ENCODE measurements at places on chromosomes 3 and 15.

DNA sequence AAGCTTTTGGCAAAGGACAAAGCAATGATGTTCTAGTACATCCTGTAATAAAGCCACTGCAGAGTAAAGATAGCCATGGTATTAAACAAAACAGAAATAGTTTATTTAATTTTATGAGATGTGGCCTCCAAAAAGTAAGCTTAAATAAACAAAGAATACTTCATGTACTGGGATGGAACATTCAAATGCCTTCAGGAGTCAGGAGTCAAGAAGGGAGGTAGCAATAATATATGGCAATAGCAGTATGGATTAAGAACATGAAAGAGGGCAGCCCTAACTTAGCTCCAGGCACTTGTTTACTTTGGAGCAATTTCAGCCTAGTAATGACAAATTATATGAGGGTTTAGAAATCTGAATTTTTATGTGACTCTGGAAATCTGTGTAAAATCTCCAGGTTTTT lies 343.9 kb upstream of the THRB start:
- no peak for DNase-seq

DNA sequence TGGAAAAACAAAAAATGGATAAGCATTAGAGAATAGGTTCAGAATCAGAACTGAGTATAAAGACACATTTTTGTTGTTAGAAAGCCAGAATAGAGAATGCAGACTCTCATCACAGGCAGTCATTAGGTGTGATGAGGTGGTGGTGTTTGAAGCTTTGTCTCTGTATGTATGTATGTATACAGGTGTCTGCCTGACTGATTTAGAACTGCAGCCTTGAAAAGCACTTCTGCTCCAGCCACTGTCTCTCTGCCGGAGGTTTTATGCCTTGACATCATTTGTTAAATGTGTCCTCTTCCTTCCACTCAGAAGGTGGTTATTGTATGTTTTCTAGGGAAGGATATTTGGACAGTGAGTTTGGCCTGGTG lies 80.7 kb upstream of the ZBED2 start:
- no peak for DNase-seq

DNA sequence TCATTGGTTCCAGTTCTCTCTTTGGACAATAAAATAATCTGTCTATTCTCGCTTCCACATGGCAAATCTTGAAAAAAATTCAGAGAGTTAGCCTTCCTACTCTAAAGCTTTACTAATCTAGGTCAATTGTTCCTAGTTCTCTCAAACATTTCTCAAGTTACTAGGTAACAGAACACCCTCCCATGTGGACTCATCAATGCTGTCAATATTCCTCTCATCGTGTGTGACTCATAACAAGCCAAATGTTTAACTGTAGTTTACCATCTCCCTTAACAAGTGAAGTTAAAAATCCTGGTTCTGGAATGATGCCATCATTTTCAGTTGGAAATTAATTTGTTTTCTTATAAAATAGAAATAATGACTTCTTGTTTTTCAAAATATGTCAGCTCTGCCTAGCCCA lies 438.6 kb downstream of the ROBO1 start:
- no peak for DNase-seq

- no peak for DNase-seq
These were observed 15.2 kb upstream of the CLEC3B start for GRCh38 chr3:45010811-45011333.

DNA sequence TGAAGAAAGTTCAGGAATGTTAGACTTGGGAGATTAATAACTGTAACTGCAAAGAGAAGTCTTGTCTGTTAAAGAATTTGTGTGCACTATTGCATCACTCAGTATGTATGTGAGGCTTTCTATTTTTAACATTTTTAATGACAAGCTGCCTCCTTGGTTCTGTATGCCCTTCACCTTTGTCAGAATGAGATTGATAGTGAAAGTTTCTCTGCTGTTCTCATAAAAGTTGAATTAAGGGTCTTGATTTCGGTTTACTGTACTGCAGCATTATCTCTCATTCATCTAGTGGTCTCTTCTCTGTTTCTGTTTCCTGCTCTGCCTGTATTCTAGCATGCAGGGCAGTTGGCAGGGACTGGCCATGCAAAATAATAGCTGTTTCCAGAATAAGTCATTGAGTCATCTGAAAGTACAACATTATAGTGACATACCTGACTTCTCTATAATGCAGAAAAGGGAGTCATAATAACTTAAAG lies 454.9 kb downstream of the IL5RA start:
- DNase-seq, result no peak

DNA sequence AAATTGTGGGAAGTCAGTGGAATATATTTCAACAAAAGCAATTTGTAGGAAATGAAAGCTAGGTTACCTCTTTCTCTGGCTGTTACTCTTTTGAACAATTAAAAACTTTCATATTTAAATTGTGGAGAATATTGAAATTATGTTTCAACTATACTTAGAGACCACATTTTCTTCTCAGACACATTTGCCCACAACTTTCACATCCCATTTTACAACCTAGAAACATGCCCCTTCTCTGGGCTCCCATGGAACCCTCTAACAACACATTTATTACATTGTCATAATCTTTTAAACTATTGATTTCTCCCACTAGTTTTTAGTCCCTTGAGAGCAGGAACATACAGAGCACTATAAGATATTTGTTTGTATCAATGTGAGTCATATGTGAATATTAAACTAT lies 211.7 kb upstream of the TTC14 start:
- DNase-seq, result no peak

- DNase-seq, result no peak
These were observed 1.8 kb upstream of the RTP3 start for GRCh38 chr3:46495901-46496456.

- no peak for DNase-seq
These were observed 110.1 kb upstream of the SKOR1 start for GRCh38 chr15:67715170-67715569.

DNA sequence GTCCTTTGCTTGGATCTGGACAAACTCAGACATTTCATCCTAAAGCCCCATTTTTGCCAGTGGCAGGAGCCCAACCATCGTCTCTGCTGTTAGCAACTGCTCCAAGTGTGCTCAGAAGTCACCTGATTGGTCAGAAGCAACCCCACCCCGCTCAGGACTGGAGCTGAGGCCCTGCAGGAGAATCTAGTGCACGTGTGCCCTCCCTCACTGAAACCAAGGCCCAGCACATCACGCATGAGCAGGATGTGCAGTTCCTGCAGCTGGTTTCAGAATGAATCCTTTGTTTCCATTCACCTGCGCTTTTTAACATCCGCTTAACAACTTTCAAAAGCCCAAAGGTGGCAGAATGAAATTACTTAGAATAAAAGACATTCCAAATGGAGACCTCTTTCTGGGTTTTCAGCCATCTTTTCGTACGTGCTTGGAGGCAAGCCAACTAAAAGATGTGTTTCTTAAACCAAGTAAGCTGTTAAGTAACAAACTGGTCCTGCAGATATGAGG lies 81.2 kb downstream of the SRGAP3 start:
- peak; percentile 67 for DNase-seq

GRCh38 chr15:99124641-99125040 lies 19.8 kb downstream of the SYNM start:
- DNase-seq, result no peak

- DNase-seq, result no peak
These were observed 81.7 kb downstream of the HCN4 start for GRCh38 chr15:73287019-73287418.

GRCh38 chr15:78837131-78837530 lies 25.9 kb upstream of the ADAMTS7 start:
- no peak for DNase-seq

- no peak for DNase-seq
These were observed 27.9 kb downstream of the ALDH1L1 start for GRCh38 chr3:126152458-126152857.

GRCh38 chr3:144235489-144235888 lies 263.9 kb downstream of the DIPK2A start:
- no peak for DNase-seq

DNA sequence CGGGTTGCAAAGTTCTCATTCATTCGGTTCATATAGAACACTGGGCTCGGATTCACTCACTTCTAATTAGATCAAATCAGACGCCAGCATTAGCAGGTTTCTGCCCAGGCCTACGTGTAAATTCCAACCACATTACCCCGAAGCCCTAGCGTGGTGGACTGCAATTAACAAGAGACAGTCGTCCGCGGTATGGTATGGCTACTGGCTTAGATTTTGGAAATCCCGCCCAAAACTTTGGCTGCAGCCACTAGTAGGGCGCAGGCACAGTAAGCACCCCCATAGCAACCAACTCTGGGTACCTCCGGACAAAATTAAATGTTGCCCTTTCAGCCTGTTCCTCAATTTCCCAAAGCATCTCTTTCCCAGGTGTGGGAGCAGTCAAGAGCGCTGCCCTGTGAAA lies 771 bp downstream of the RARRES1 start:
- no peak for DNase-seq

- no peak for DNase-seq
These were observed 164.3 kb downstream of the CACNA1D start for GRCh38 chr3:53658613-53659193.

GRCh38 chr3:66267031-66267430 lies 46.2 kb downstream of the SLC25A26 start:
- DNase-seq, result no peak

- no peak for DNase-seq
These were observed 37.5 kb downstream of the TSPAN3 start for GRCh38 chr15:77033417-77033728.

GRCh38 chr3:69699183-69699582 lies 40.1 kb upstream of the MITF start:
- DNase-seq, result no peak

DNA sequence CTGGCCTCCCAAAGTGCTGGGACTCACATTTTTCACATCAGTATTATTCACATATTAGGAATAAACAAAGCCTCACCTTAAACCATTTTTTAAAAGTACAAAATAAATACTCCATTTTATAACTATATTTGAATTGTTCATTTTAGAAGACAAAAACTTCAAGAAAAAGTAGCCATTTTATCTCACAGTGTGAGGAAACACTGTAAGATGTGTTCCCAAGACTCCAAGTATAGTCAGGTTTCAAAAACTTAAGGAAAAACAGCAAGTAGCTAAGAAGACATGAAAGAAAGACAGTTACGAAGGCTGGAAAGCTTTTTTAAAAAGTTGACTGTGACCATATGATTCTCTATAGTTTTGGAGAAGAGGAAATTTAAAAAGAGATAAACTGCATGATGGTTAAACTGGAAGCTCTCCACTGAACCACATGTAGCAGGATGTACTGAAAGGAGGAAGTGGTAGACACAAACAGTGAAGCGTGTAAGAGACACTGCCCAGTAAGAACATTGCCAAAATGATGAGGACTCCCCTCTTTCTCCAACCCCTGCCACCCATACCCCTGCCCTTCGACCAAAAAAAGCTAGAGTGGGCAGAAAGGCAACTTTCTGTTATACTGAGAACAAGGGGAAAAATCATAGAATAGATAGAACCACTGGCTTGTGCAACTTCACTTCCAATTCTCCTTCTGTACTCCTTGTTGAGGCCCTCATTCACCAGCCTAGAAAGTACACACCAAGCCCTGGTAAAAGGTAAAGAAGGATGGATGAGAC lies 6.2 kb upstream of the TMF1 start:
- no peak for DNase-seq

- no peak for DNase-seq
These were observed 684 bp downstream of the RPL4 start for GRCh38 chr15:66503780-66504562.
